T-helper 1 cell (primary cell): ENCODE measurements at places on chromosomes 6 and 20.

DNA sequence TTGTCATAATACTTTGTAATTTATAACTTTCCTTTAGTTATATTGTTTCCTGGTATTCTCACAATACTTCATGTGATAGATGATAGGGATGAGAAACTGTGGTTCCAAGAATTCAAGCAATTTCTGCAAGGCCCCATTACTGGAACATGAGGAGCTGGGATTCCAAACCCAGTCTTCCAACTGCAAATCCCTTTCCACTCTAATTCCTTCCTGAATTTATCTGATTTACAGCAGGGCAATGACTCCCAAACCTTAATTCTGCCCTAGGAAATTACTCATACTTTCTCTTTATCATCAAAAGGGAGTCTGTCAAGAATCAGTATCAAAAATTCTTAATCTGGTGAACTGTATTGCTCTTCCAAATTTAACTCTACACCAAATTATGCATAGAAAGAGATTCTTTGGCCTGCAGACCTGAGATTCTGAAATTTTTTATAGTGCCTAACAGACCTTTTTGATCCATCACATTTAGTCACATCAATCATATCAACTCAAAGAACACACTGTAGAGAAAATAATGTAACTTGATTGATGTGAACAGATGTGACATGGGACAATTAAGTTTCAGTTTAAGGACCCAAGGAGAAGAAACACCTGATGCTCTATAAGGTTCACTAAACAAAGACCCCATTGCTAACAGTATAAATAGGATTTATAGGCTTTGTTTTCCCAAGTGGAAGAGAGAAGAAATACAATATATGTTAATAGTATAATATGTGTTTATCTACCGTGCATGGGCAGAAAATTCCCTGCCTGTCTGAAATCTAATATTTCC lies 41.5 kb upstream of the GJA1 start:
- DNase-seq: no peak

- DNase-seq: no peak
Measured at GRCh38 chr20:50182346-50182745, 8.3 kb upstream of the CEBPB start.

GRCh38 chr6:56096946-56097621 lies 150.3 kb downstream of the COL21A1 start:
- DNase-seq: no peak

GRCh38 chr6:39952167-39952566 lies 17.9 kb upstream of the MOCS1 start:
- DNase-seq: no peak

DNA sequence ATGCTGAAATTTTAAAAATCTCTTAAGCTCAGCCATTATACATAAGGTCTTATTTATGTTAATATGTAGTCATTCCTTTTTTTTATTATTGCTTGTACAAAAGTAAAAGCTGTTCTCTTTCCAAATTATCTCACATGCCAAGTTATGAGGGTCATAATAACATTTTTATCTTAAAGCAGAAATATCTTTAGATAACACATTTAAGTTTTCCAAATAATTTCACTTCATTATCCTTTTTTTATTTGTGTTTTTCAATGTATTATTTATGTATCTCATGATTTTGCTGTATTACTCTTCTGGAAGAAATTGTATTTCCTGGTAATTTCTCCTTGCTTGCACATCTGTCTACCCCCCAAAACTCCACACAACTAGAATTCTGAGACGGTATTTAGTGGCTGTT lies 461.1 kb upstream of the SOX4 start:
- no peak for DNase-seq

GRCh38 chr6:56899311-56899710 lies 55.6 kb upstream of the BEND6 start:
- DNase-seq: no peak

DNA sequence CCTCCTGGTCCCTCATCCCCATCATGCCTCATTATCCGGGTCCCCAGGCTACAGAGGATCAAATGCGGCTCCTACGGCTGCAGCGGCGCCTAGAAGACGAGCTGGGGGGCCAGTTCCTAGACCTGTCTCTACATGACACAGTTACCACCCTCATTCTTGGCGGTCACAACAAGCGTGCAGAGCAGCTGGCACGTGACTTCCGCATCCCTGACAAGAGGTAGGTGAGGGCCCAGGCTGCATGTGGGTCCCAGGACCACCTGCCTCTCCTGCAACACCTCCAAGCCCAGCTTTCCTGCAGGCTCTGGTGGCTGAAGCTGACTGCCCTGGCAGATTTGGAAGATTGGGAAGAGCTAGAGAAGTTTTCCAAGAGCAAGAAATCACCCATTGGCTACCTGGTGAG lies 8.2 kb upstream of the PTPRA start:
- no peak for DNase-seq

DNA sequence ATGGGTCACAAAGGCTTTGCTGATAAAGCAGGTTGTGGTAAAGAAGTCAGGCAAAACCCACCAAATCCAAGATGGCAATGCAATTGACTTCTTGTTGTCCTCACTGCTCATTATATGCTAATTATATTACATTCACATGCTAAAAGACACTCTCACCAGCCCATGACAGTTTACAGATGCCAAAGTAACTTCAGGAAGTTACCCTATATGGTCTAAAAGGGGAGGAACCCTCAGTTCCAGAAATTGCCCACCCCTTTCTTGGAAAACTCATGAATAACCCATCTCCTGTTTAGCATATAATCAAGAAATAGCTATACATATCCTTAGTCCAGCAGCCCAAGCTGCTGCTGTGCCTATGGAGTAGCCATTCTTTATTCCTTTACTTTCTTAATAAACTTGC lies 501.1 kb downstream of the MEI4 start:
- no peak for DNase-seq

DNA sequence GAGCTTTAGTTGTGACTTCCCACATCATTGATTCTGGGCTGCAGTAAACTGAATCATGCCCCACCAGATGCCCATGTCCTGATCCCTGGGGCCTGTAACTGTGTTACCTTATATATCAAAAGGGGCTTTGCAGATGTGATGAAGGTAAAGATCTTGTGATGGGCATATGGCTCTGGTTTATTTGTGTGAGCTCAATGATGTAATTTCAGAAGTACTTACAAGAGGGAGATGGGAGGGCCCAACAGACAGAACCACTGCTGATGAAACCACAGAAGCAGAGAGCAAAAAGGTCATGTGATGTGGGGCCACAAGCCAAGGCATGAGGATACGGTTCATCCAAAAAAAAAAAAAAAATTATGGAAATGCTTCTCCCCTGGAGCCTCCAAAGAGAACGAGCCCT lies 118.7 kb downstream of the TOX2 start:
- peak; percentile 85 for DNase-seq

GRCh38 chr6:12941422-12941821 lies 224.9 kb downstream of the PHACTR1 start:
- no peak for DNase-seq

GRCh38 chr20:47667086-47667485 lies 118.2 kb downstream of the SULF2 start:
- no peak for DNase-seq

DNA sequence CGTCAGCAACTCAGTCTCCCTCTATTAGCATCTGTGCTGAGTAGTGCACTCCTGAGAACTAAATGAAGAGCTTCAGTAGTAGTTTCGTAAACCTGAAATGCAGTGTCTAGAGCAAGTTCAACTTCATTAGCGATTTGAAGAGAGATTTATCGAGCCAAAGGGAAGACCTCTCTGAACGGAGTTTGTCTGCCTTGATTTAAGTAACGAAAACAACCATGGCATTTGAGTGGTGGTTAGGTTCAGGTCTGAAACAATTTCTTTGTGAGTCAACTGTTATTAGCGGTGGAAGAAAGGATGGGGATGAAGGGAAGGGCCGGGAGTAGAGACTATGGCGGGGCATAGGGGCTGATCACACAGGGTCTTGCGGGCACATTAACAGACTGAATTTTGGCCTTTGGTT lies 150.5 kb downstream of the BCAS1 start:
- no peak for DNase-seq

- DNase-seq: no peak
Measured at GRCh38 chr6:20169786-20170185, 42.5 kb downstream of the MBOAT1 start.

- no peak for DNase-seq
Measured at GRCh38 chr6:38720295-38720694, 5.2 kb downstream of the DNAH8 start.

DNA sequence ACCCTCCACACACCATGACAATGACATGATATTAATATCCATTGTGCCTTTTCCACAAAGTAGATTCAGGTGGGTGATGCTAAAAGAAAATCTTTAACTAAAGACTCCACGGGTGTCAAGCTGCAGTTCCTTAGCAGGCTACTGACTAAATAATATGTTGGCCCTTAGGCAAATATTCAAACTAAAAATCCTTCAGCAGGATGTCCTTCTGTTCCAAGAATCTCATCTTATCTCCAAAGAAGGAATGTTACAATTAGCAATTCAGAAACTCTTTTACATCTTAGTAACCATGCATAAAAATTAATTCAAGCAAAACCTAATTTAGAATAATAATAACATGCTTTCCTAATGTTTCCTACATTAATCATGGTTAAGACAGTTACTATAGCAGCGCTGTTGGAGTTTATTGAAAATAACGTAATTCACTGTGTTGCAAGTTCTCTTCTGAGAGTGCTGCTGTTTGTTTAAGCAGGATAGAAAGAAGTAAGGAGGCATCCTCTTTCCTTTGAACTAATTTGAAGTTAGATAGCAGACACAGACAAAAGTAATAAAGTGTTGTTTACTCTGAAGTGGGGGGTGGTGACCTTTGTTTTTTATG lies 414.8 kb upstream of the CDH4 start:
- no peak for DNase-seq

- DNase-seq: no peak
Measured at GRCh38 chr20:44997668-44998067, 31.4 kb downstream of the STK4 start.

GRCh38 chr6:53568776-53569616 lies 24.1 kb upstream of the GCLC start:
- DNase-seq: no peak

- DNase-seq: no peak
Measured at GRCh38 chr6:125245523-125246264, 56.1 kb downstream of the HDDC2 start.

DNA sequence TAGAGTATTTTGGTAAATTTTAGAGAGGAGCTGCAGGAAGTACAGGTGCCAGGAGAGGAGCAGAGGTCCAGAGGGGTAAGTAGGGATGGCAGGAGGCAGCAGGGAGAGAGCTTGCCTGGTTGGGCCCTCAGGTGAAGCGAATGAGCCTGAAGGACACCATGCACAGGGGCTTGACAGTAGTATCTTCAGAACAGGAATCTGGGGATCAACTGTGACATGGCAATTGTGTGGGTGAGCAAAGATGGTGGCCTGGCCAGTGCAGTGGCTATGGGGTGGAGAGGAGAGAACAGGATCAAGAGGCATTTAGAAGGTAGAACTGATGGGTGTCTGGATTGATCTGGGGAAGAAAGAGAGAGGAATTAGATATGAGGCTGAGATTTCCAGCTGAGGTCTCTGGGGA lies 68.7 kb upstream of the RNF24 start:
- no peak for DNase-seq

- no peak for DNase-seq
Measured at GRCh38 chr6:49543087-49543858, 7.2 kb upstream of the C6orf141 start.

- DNase-seq: no peak
Measured at GRCh38 chr6:111642463-111643158, 36.9 kb upstream of the TRAF3IP2 start.

- no peak for DNase-seq
Measured at GRCh38 chr6:77502981-77503380, 39.7 kb upstream of the HTR1B start.

DNA sequence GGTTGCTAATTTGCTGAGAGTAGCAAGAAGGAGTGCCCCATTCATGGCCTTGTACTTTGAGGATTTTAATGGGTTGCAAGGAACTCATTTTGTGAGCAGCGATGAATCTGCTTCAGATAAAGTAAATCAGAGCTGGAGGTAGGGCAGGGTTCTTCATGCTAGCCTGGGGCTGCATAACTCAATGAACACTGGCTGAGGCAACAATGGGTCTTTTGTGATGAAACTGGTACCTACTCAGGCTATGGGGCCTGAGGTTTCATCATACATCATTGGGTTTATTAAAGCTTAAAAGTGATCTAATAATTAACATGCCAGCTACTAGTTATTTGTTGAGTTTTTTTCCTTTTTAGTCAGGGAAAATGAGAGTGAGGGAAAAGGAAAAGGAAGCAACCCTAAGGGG lies 106.9 kb downstream of the FAM50B start:
- no peak for DNase-seq

DNA sequence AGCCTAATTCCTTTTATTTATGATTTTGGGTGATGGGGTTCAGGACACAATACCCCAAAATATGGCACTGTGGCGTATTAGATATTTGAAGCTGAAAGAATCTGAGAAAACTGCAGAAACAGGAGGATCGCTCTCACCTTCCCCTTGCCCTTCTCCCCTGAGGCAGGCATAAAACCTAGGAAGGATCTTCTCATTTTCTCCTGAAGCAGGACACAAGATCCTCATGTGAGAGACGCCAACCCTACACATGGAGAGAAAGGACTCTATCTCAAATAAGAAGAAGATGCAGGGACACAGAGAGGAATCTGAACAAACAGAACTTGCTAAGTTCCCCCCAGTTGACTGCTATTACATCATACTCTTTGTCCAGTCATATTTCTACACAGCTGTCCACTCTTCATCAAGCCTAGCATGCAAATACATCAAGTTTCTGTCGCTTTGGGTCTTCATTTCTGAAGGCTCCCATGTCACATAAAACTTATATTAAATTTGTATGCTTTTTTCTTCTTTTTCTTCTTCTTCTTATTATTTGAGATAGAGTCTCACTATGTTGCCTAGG lies 109.0 kb downstream of the DTNBP1 start:
- DNase-seq: no peak

DNA sequence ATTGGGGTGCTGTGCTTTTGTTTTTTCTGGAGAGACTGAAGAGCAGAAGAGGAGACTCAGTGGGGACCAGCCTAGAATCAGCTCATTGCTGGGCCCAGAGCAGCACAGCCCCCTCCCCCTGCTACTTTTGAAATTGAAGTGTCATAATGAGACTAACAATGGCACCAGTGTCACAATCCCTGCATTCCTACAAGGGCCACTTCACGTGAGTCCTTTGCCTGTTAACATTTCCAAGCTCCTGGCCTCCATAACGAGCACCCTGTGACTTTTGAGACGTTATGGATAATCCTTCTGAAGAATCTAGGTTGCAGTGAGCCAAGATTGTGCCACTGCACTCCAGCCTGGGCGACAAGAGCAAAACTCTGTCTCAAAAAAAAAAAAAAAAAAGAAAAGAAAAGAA lies 41.7 kb downstream of the CNBD2 start:
- no peak for DNase-seq

GRCh38 chr6:113734982-113735381 lies 122.2 kb upstream of the MARCKS start:
- no peak for DNase-seq

GRCh38 chr6:5514353-5514752 lies 253.0 kb downstream of the FARS2 start:
- no peak for DNase-seq

DNA sequence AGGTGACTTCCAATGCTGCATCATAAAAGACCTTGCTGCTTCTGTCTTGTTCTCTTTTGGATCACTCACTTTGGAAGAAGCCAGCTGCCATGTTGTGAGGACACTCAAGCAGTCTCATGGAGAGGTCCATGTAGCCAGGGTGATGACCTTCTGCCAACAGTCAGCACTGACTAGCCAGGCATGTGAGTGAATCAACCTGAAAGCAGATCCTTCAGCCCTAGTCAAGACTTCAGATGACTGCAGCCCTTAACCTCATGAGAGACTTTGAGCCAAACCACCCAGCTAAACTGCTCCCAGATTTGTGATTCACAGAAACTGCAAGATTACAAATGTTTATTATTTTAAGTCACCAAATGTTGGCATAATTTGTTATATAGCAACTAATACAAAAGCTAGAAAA lies 86.0 kb upstream of the IYD start:
- no peak for DNase-seq

- no peak for DNase-seq
Measured at GRCh38 chr20:41145821-41146620, 8.7 kb downstream of the PLCG1 start.
